ENCODE measurements at places on chromosomes 2 and 18. TPM values are rescaled to one million over a fixed set of nuclear protein-coding genes. Genes with fewer than 3 reads are reported as not detected.

- DNase-seq: no peak
Observed at GRCh38 chr18:26002375-26002910, 88.0 kb downstream of the SS18 start.

GRCh38 chr2:125259451-125259850, 1234.4 kb downstream of the CNTNAP5 start:
- no peak for DNase-seq

GRCh38 chr18:57624988-57625387, 3.4 kb upstream of the NARS1 start:
- DNase-seq: peak; percentile 22

DNA sequence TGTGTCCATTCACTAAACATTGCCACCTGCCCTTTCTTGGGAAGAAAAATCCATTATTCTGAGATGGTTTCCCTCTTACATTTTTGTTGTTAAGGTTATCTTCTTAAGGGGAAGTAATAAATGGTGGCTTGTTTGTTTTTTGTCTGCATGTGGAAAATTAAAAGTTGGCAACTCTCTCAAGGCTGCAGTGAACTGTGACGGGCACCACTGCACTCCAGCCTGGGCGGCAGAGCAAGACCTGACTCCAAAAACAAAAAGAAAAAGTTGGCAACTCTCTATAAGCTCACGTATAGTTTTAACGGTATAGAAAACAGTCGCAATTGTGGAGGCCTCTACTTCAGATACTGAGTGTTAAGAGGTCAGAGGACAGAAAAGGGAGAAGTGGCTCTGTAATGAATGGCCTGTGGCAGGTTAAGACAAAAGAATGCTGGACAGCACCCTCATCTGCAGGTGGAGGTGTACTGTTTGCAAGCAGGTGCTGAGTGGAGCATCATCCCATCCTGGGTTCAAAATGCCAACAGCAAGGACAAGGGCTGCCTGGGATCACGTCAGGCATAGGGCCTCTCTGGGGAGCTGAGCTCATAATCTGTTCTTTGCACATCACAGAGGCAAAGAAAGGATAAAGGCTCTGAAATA, 16.7 kb downstream of the L3MBTL4 start:
- DNase-seq: no peak

The FOXD4L1 gene
- polyA plus RNA-seq: not detected

GRCh38 chr2:56757884-56758545, 574.2 kb downstream of the CCDC85A start:
- DNase-seq: no peak

The HOXD13 gene
- polyA plus RNA-seq: not detected
